Stimulated activated CD8-positive, alpha-beta memory T cell treated with anti-CD3 and anti-CD28 coated beads, Interleukin-4, amount 100 ng/mL, for 1 hour (primary cell): ENCODE measurements at places on chromosomes 4 and X.

DNA sequence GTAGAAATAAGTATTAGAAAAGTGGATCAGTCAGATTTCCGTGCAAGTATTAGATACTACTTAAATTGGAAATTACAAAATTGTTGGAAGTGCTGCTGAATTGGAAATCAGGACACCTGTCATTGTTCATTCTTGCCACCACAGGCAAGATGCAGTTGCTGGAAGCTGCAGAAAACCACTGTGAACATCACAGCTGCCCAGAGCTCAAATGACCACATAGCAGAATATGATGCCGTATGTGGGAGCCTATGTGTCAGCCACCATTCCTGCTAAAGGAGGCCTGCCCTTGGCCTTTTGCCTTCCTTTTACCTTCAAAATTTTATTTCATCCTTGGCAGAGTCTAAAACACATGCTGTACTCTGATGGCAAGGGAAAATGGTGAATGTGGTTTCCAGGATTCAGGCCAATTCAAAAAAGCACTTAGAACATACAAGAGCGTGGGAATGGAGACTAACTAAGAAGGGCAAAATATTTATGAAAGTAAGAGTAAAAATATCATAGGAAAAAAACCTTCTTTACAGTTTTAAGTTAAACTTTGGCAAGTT lies 1005.5 kb upstream of the GRID2 start:
- no peak for DNase-seq

GRCh38 chrX:69066021-69066757 lies 99.1 kb downstream of the PJA1 start:
- no peak for DNase-seq

- DNase-seq = no peak
Observed at GRCh38 chr4:101158134-101158482, 189.2 kb downstream of the PPP3CA start.

DNA sequence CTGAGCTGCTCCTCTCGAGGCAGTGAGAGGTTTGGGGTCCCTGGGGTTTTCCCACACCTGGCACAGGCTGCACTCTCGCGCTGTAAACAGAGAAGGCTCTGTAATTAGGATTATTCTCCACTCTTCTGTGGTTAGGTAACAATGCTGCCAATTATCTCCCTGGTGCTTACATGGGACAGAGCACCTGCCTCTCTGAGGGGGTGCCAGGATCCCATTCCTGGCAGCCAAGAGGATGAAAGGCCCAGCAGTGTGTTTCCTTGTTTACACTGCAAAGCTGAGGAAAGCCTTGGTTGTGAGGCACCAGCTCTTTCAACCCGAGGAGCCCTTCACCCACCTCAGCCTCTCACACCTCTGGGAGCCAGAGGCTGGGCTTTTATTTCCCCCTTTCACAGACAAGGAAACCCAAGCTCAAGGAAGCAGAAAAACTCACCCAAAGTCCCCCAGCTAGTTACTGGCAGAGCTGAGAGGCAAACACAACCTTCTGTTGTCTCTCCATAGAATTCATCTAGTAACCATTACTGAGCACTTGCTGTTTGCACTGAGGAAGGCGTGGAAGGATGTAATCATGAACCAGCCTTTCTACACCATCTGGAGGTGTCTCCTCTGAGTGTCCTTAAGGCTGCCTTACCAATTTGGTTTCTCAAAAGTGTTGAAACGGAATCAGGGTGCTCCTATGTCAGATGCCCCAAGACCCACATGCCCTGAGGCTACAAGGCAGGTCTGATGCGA lies 39.7 kb upstream of the PROM1 start:
- DNase-seq = no peak

- DNase-seq = no peak
Observed at GRCh38 chr4:41963105-41963504, 18.5 kb upstream of the DCAF4L1 start.

GRCh38 chr4:119626943-119627266 lies 1.7 kb downstream of the PDE5A start:
- no peak for DNase-seq

GRCh38 chrX:104310090-104310489 lies 55.4 kb upstream of the ESX1 start:
- DNase-seq = no peak

GRCh38 chrX:139905051-139905450 lies 27.8 kb downstream of the ATP11C start:
- DNase-seq = no peak

- no peak for DNase-seq
Observed at GRCh38 chrX:129646566-129647417, 8.0 kb downstream of the APLN start.

GRCh38 chr4:126553248-126553647 lies 1079.5 kb upstream of the INTU start:
- DNase-seq = no peak

DNA sequence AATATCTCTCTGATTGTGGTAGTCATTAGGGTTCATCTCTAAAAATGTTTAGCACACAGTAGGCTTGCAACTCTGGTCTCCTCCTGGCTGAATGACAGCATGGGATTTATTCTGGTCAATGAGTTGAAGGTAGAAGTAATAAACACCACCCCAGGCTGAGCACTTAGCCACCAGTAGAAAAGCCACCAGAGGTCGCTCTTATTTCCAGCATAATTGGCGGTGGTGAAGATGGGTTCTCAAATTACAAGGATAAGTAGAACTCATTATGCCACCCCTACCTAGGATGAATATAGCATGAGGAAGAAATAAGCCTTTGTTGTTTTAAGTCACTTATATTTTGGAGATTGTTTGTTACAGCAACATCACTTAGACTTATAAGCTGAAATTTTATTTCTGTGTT lies 302.7 kb downstream of the GPM6A start:
- DNase-seq = no peak

- no peak for DNase-seq
Observed at GRCh38 chrX:42000836-42001235, 77.5 kb upstream of the CASK start.

DNA sequence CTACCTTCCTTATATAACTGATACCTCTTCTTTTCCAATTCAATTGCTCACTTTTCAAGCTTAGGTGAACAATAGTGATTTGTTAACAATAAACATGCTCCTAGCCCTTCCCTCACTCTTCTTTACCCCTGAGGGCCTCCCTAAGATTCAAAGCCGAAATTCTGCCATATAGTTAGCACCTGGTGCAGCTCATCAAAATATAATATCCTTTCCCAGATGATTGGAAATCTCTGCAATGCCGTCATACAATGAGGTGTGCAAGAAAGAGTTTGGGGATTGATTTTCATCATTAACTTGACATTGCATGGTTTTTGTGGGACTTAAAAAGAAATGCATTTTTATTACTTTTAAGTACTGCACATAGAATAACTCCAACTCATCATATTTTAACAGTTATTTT lies 95.3 kb downstream of the HDAC8 start:
- no peak for DNase-seq

GRCh38 chr4:138076561-138076960 lies 165.6 kb downstream of the SLC7A11 start:
- no peak for DNase-seq

DNA sequence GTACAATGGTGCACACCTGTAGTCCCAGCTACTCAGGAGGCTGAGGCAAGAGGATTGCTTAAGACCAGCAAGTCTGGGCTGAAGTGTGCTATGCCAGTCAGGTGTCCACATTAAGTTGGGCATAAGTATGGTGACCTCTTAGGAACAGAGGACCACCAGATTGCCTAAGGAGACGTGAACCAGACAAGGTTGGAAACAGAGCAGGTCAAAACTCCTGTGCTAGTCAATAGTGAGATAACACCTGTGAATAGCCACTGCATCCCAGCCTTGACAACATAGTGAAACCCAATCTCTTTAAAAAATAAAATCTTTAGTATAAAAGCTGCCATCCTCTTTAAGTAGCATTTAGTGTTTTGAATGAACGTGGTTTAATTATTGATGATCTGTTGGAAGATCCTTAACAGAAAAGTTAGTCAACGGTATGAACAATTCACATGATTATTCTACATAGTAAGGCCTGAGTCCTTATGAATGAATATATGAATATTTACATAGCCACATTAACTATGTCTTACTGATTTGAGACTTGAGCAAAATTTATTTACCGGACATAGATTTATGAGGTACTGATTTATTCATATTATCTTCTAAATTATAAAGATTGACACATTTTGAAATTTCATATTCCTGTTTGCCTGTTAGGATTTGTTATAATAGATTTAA lies 63.2 kb downstream of the UBE2K start:
- DNase-seq = no peak

- DNase-seq = no peak
Observed at GRCh38 chrX:3191201-3191600, 149.9 kb downstream of the ARSF start.

DNA sequence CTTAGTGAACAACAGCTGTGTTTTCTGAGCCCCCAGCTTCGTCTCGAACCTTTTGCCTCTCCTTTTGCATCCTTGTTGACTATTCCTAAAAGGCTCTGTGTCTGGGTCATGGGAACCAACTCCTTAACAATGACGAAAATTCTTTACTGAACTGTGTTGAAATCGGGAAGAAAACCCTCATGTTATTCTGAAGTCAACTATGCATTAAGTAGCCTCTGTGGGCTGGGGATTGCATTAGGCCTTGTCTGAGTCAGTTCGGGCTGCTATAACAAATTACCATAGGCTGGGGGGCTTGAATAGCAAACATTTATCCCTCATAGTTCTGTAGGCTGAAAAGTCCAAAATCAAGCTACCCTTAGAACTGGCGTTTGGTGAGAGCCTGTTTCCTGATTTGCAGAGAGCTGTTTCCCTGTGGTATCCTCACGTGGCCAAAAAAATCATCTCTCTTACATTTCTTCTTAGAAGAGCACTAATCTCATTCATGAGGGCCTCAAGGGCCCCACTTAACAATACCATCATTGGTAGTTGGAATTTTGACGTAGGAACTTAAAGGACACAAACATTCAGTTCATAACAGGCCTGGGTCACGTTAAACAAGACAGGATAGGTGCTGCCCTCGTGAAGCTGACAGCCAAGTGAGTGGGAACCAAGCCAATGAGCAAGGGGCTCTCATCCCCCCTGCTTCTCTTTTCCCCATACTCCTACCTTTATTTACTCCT lies 75.9 kb downstream of the CLNK start:
- DNase-seq = no peak

GRCh38 chr4:72857787-72858186 lies 211.7 kb downstream of the COX18 start:
- no peak for DNase-seq

- no peak for DNase-seq
Observed at GRCh38 chr4:113919611-113920010, 59.8 kb downstream of the ARSJ start.

GRCh38 chrX:153365670-153366069 lies 31.7 kb downstream of the ZNF275 start:
- DNase-seq = no peak

- DNase-seq = no peak
Observed at GRCh38 chr4:85951-86350, 32.8 kb downstream of the ZNF595 start.

DNA sequence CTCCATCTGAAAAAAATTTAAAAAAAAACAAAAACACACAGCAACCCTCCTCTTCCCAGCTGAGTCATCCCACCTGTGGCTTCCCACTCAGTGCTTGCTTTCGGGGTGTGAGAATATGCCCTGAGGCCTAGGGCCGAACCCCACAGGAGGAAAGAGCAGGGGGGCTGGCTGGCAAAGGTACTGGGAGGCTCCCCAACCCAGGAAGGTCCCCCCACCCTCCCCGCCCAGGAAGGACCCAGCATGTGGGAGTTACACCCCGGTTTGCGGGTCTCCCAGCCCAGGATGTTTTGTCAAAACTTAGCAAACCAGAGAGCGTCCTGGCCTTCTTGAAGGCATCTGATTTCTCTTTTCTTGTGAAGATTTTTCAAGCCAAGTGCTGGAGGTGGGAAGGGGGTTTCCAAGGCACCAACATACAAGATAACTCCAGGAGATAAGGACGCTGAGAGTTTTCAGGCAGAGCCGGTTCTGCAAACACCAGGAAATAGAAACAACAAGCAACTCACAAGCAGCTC lies 25.7 kb upstream of the CSF2RA start:
- no peak for DNase-seq

- no peak for DNase-seq
Observed at GRCh38 chrX:124863303-124863702, 456.4 kb upstream of the TEX13C start.

GRCh38 chr4:12122316-12122715 lies 693.6 kb upstream of the HS3ST1 start:
- DNase-seq = no peak

GRCh38 chr4:85828027-85828890 lies 353.3 kb downstream of the ARHGAP24 start:
- no peak for DNase-seq

GRCh38 chrX:143615851-143616250 lies 20.1 kb downstream of the SLITRK4 start:
- DNase-seq = no peak

GRCh38 chrX:10884246-10884645 lies 226.9 kb upstream of the HCCS start:
- no peak for DNase-seq

GRCh38 chr4:11640584-11640983 lies 211.9 kb upstream of the HS3ST1 start:
- DNase-seq = no peak

DNA sequence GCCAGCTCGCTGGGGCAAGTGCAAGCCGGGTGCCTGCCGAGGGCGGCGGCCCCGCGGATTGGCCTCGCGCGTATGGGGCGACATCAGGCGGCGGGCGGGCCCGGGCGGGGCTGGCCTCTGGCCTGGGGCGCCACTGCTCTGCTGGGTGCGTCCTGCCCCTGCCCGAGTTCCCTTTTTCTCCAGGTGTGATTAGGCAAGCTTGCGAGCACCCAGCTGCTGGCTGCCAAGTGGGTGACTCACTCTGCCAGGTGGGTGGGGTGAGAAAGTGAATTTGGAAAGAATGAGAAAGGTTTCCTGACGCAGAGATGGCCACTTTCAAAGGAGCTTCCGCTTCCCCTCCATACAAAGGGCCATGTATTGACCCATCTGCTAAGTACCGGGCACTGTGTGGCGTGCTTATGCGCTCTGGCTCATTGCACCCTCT lies 32.5 kb downstream of the FGFBP1 start:
- DNase-seq = no peak

- DNase-seq = no peak
Observed at GRCh38 chr4:38109896-38110295, 149.7 kb downstream of the PTTG2 start.

DNA sequence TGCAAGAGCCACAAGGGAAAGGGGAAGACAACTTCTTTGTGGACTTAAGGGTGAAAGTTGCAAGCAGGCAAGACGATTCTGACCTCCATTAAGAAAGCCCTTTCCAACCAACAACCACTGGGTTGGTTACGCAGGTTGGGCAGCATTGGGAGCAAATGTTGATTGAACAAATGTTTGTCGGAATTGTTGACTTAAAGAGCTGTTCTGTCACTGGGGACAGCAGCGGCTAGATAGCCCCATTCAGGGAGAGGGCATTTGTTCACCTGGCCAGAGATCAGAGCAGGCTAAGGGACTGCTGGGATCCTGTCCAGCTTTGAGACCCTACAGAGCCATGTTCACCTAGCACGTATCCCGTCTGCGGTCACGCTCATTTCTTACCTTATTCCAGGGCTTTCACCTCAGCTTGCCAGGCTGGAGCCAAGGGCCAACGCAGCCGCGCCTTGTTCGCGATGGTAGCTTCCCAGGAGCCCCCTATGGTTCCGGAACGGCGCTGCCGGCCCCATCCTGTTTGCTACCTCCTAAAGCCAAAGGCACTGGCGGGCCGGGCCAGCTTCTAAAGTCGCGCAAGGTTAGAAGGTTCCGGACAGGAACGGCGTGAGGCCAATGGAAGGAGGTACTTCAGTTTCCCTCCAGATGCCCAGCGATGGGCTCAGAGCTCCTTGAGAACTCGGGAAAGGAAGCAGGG lies 24.6 kb downstream of the F9 start:
- no peak for DNase-seq
